GM10248 (cell line): ENCODE measurements at places on chromosomes 7 and 10.

- peak; percentile 44 for DNase-seq
These were observed 227.3 kb downstream of the PTEN start for GRCh38 chr10:88090568-88091214.

GRCh38 chr7:46071601-46072000 lies 150.5 kb upstream of the IGFBP3 start:
- no peak for DNase-seq

- no peak for DNase-seq
These were observed 3.6 kb upstream of the ZNF862 start for GRCh38 chr7:149834601-149835000.

DNA sequence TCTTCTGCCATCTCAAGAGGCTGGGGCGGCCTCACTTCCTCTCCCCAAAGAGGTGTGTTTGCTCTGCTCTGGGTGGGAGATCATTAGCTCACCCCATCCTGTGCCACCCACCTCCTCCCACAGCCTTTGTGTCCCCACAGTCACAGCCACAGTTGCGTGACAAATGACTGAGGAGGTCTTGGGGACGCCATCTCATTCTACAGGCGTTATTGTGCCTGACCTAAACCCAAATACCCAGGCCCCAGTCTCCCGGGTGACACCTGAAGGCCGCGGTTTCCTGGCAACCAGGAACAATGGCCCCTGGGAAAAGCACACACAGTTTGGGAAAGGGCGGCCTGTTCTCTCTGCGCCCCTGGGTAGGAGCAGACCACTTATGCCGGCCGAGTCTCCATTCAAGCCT lies 51.6 kb downstream of the SLIT1 start:
- no peak for DNase-seq

DNA sequence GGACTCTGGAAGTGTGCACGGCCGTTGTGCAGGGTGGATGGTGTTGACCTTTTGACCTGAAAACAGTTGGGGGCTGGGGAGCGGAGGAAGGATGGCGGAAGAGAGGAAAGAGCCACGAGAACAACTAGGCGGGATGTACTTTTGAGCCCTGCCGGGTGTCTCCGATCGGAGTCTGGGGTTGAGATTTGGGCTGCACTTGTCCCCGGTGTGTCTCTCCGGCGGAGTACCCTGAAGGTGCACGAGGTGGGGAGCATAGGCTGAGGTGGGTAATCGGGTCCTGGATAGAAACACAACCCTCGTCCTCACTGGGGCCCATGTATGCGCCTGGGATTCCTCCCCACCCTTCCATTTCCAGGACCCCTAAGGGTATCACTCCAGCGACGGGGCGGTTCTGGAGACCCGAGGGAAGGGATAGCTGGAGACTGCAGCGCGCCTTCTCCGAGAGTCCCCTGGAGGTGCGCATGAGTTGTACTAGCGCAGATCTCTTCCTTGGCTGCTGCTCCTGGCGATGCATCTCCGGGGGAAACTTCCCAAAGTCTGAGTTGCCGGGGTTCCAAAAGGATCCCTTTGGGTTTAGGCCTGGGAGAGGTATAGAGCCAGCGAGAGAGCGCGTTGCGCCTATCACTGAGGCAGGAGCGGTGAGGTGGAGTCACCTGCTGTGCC lies 4.6 kb upstream of the HMX2 start:
- no peak for DNase-seq

- no peak for DNase-seq
These were observed 378.8 kb upstream of the C7orf33 start for GRCh38 chr7:148211740-148212151.

DNA sequence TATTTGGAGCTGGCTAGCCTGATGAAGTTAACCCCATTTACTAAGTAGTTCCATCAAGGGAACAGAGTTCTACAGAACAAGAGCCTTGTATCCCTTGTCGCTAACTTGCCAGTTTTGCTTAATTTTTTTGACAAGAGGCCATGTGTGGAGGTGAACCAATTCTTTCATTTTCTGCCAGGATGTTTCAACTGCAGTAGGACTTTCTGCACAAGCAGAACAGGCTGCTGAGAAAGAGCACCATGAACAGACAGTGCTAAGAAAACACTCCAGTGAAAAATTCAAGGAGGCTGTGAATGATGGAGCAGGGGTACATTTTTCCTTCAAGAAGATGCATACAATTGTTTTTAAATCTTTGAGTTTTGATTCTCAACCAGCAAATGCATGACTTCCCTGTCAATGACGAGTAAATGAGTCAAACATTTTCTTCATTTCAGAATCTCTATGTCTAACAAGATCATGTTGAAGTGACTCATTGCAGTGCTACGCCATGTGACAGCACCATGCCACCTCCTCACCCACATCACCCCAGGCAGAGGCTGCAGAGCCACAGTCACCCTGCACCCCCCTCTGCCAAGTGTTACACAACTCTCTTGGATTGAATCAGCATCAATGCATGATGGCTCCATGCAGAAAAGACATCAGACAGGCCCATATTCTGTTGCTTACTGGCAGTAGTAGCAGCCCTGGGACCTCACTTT lies 193.1 kb downstream of the COBL start:
- DNase-seq, result no peak

DNA sequence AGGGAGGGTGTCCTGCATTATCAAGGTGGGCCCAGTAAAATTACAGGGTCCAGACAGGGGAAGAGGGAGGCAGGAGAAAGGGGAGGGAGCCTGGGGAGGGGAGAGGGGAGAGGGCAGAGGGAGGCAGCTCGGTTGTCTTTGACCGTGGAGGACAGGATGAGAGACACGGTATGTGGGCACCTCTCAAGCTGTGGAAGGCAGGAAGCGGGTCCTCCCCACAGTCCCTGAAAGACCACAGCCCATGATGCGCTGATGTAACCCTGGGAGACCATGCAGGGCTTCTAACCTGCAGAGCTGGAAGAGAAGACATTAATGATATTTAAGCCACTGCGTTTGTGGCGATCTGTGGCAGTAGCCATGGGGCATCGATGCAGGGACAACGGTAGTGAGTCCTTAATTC lies 27.2 kb upstream of the MNX1 start:
- no peak for DNase-seq

DNA sequence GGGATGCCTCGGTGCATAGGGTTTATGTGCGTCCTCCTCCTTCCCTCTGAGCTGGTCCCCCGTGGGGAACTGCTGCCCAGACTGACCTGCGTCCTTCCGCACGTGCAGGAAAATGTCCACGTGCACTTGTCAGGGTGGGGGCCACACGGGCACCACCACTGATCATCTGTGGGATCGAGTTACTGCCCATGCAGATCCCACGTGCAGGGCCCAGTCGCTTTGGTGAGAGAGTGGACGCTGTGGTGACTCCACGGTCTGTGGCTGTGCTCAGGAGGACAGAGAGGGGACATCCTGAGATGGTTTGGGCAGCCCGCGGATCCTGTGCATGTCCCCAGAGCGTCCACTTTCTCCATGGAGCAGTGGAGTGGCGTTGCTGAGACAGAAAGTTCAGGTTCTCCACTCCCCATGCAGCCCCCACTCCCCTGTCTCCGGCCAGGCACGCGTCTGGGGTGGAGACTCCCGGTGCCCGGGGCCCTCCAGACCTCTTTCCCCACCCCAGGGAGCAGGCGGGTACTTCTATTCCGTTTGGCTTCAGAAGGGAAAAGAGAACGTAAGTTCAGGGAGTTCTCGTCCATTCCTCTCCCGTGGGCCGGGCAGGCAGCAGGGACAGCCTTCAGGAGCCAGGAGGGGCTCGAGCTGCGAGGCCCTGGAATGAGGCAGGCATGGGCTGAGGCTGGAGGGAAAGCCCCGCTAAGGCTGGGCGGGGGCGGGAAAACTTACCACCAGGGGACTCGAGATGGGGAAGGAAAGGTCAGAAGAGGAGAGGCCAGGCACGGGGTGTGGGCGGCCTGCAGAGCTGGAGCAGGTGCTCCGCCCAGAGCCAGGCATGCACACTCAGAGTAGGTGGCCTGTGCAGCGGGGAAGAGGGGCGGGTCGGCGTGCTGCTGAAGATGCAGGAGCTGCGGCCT lies 59.9 kb downstream of the EGFR start:
- peak; percentile 49 for DNase-seq

- DNase-seq, result no peak
These were observed 649.7 kb upstream of the ANKRD30A start for GRCh38 chr10:36475746-36476145.

GRCh38 chr7:31290601-31291000 lies 49.9 kb downstream of the NEUROD6 start:
- DNase-seq, result no peak

GRCh38 chr10:122468926-122469781 lies 7.8 kb downstream of the HTRA1 start:
- DNase-seq, result no peak

DNA sequence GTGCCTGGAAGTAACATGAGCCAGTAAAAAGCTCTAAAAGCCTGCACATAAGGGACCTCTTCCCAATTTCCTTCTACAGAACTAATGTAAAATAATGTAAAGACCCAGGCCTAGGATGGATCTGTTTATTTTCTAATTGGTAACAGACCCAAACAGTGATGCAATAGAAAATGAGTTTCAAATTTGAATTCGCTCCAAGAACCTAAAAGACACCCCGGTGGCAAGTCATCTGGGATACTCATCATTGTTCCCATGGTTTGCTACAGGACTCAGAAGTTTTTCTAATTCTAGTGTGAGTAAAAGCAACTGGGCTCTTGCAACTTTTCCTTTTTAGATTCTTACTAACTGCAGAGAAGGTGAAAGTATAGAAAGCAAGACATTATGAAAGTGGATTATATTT lies 271.3 kb upstream of the CACNA2D1 start:
- DNase-seq, result no peak

GRCh38 chr7:5324961-5325360 lies 42.2 kb downstream of the SLC29A4 start:
- no peak for DNase-seq

DNA sequence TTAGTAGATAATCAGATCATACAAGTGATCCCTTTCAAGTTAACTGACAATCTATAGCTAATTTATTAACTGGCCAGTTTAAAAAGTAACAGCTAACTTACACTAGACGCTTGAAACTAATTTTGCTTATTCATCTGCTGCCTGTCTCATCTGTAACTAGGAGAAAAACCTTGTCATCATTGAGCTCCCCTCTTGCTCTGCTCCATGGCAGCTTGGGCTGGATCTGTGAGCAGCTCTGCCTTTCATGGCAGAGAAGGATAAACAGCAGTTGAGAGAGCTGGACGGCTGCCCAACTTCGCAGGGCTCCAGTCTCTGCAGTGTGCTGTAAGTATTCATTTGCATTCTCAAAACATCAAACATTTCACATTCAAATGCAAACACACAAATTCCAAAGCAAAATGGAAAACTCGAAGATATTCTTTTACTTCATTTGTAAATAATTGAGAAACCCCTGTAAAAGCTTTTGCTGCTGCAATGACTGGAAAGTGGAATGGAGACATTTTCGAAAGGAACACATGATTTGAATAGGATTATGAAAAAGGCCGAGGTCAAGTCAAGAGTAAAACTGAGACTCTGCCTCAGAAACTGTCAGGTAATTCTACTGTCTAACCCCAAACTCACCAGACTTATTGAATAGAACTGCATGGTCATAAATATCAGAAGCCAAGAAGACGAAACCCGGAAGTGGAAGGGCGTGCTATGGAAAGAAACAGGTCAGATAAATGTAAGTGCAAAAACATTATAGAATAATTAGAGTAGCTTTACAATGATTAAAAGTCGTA lies 17.6 kb downstream of the SLC35B4 start:
- DNase-seq, result no peak

DNA sequence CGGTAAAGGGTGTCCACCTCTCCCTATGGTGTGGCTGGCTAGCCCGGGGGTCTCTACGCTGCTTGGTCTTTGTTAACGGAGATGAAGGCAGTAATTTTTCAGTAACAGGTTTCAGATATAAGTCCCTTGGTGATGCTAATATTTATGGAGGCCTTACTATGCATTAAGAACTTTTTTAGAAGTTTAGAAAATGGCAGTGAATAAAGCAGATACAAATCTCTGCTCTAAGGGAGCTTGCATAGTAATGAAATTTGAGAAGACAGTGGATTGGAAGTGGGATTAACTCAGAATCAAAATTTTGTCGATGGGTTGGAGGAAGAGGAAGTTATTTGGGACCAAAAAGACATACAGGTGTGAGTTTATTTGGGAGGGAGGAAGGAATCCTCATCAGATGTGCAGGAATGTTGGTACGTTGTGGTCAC lies 445 bp downstream of the SSBP1 start:
- no peak for DNase-seq

- DNase-seq, result no peak
These were observed 5.4 kb downstream of the COBL start for GRCh38 chr7:51311166-51311565.

GRCh38 chr10:50613150-50613549 lies 10.6 kb downstream of the SGMS1 start:
- peak; percentile 30 for DNase-seq

DNA sequence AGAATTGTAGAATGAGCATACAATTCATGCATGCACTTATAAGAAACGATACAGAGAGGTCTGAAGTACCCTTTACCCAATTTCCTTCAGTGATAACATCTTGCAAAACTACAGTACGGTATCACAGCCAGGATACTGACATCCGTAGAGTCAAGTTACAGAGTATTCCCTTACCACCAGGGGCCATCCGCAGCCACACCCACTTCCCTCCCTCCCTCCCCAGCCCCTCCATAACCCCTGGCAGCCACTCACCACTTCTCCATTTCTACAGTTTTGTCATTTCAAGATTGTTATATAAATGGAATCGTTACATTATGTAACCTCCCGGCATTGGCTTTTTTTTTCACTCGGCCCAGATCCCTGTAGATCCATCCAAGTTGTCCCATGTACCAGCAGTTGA lies 113.6 kb upstream of the RET start:
- DNase-seq, result no peak

- DNase-seq, result no peak
These were observed 86.8 kb downstream of the ANKRD7 start for GRCh38 chr7:118311121-118311836.

DNA sequence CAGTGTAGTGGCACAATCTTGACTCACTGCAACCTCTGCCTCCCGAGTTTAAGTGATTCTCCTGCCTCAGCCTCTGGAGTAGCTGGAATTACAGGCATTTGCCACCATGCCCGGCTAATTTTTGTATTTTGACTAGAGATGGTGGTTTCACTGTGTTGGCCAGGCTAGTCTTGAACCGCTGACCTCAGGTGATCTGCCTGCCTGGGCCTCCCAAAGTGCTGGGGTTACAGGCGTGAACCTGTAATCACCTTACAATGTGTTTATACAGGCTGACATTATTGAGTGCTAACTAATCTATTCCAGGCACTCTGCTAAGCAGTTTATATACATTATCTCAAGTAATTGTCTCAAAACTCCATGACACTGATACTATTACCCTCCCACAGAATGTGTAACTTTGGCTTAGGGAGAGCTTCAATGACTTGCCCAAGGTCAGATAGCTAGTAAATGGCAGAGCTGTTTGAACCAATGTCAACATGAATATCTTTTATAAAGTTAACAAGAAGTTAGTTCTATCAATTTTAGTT lies 36.8 kb downstream of the KIFBP start:
- DNase-seq, result no peak

GRCh38 chr7:129707910-129708499 lies 96.5 kb downstream of the NRF1 start:
- no peak for DNase-seq

DNA sequence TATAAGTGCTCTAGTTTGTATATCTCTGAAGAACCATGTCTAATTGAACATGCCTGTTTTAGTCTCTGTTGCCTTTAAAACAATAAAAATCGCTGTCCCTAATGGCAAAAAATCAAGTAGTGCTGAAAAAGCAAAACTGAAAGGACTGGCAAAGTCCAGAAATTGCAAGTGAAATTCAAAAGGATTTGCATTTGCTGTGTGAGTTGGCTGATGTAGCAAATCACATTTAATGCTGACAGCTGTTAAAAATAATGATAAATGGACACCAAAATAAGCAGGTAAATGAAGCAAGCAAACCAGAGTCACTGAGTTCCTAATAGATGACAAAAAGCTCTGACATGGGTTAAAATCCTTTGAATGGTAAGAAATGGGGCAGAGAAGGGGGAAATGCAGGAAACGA lies 874.1 kb downstream of the GRM8 start:
- DNase-seq, result peak; percentile 5
